ENCODE measurements at places on chromosomes 12 and 14. TPM values are rescaled to one million over a fixed set of nuclear protein-coding genes. Genes with fewer than 3 reads are reported as not detected.

Gene DNAI7
- total RNA-seq, result 0.36 TPM

Gene HAL
- 0.25 TPM for total RNA-seq

Gene KRT77
- total RNA-seq, result 0.11 TPM

Gene PTPN6
- 79.0 TPM for total RNA-seq

DNA sequence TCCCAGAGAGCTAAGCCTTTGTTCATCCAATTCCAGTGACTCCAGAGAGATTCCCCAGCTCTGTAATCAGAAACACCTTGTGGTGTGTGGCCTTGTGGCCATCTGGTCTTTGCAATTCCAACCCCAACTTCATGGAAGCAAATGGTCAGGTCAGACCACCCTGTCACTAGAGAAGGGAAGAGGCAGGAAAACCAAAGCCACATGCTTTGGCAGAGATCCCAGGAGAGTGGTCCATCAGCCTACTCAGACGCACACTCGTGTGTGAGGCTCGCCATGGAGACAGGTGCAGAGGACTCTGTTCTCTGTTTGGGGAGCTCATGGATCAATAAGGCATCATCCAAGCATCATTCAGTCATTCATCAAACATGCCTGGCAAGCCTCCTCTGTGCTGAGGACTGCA is 46.2 kb upstream of the TUNAR start:
- no peak for DNase-seq
